NCI-H1694 treated with DMSO at 0.1 percent for 48 hours (cell line): ENCODE measurements at places on chromosomes 5 and 9.

DNA sequence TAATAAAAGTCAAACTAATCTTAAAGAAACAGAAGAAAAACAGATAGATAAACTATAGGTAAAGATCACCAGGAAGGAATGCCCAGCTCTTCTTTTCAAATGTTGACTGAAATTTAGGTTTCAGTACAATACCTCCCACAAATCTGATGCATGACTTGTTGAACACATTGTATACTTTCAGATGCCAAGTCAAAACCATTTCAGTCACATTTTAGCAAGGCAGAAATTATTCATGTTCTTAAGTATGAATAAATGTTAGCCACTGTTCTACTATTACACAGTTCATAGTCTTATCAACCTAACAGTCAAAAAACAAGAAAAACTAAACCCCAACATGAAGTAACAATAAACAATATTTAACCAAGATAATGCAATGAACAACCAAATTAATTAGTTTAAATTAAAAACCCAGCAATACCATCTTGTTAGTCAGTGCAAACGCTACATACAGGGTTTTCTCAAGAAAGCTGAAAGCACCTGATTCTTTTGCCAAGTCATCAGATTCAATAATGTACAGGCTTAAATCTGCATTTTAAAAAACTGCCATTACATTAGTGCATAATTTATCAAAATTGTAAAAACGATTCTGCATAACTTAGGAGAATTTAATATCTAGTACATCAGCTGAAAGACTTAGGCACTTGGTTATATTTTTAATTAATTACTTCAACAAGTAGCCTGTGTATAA lies 20.0 kb upstream of the PDCL start:
- no peak for DNase-seq

DNA sequence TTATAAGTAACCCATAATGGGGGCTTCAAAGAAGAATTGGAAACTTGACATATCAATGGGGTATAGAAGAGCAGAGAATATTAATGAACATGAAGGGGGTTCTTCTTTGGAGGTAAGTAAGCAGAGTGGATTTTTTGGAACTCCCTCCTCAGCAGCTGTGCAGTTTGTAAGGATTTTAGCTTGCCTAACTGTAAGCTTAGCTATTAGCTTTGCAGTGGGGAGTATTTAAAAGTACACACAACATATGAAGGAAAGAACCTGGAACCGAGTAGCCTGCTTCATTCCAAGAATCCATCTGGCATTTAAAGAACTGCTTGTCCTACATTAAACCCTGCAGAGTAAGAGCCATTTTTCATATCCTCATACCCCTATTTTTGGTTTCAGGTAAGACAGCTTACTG lies 2.2 kb upstream of the PBX3 start:
- no peak for DNase-seq

DNA sequence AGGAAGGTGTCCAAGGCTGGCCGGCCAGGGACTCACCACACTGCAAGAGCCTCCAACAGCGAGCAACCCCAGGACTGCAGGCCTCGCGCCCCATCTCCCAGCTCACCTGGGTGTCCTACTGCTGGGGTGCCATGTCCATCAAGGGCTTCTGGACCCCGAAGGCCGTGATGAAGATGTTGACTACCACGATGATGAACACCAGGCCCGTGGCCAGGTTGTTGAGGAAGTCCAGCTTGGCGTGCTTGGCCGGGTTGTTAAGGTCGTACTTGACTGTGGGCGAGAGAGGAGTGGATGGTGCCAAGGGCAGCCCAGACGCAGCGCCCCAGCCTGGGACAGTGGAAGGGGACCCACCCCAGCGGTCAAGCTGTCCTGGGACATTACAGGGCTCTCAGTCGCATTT lies 9.3 kb downstream of the NINJ1 start:
- DNase-seq, result no peak

GRCh38 chr9:133718563-133719315 lies 19.4 kb downstream of the SARDH start:
- no peak for DNase-seq
